Dorsolateral prefrontal cortex (tissue), 122 donors: ENCODE measurements at places on chromosomes 6 and 20.

- no peak for DNase-seq
Observed at GRCh38 chr6:157921685-157922367, 59.8 kb upstream of the SYNJ2 start.

DNA sequence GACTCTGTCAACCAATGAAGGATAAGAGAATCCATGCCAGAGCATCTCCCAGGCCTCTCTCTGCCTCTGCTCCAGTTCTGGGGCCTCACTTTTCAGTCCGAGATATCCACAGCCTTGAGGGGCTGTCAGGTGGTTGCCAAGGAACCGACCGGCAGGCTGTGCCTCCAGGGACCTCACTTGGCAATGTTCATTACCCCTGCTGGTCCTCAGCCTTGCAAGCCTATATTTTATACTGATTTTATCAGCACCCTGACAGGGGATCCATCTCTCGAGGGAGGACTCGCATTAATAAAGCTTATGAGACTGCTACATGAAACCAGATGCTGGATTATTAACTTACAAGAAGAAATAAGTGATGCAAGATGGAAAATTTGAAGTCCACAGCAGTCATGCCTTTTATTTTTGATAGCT, 39.9 kb downstream of the TMC2 start:
- no peak for DNase-seq

DNA sequence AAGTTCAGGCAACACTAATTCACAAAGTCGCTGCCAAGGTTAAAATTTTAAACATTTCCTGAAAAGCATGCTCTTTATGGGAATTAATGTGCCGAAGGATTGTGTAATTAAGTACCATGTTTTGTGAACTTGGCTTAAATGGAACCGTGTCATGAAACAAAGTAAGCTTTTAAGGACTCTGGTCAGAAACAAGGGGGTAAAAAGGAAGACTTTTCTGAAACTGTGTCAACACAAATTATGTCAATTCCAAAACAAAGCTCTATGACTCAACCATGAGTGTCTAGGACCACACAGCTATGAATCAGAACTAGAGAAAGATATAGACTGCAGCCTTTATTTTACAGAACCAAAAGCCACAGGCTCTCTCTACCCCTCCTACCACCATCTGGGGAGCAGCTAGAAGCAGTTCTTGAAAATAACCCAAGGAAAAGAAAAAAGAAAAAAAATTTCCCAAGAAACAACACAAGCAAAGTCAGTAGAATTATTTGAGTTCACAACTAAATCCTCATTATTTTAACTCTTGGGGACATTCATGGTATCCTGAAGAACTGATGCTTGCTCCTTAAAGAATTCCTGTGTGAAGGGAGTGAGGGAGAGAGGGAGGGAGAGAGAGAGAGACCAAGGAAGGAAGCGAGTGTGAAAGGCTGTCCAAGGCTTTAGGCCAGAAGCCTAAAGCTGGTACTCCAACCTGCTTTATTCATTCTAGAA, 81.9 kb downstream of the ZMYND8 start:
- DNase-seq, result no peak

- DNase-seq, result no peak
Observed at GRCh38 chr20:61555566-61555965, 303.5 kb downstream of the CDH4 start.

GRCh38 chr6:53824714-53825113, 29.9 kb downstream of the LRRC1 start:
- DNase-seq, result no peak

GRCh38 chr20:15496501-15497039, 1076.7 kb downstream of the KIF16B start:
- DNase-seq, result no peak
